Activated naive CD4-positive, alpha-beta T cell (primary cell): ENCODE measurements at places on chromosomes 3 and 15.

- DNase-seq = no peak
Observed at GRCh38 chr15:70133296-70133695, 35.6 kb upstream of the TLE3 start.

- no peak for DNase-seq
Observed at GRCh38 chr3:89947337-89947954, 840.0 kb downstream of the EPHA3 start.

- no peak for DNase-seq
Observed at GRCh38 chr15:77060546-77060945, 10.4 kb downstream of the TSPAN3 start.

GRCh38 chr3:79146024-79146423 is 621.8 kb downstream of the ROBO1 start:
- DNase-seq = no peak

- no peak for DNase-seq
Observed at GRCh38 chr3:12405432-12406272, 78.6 kb upstream of the TSEN2 start.

DNA sequence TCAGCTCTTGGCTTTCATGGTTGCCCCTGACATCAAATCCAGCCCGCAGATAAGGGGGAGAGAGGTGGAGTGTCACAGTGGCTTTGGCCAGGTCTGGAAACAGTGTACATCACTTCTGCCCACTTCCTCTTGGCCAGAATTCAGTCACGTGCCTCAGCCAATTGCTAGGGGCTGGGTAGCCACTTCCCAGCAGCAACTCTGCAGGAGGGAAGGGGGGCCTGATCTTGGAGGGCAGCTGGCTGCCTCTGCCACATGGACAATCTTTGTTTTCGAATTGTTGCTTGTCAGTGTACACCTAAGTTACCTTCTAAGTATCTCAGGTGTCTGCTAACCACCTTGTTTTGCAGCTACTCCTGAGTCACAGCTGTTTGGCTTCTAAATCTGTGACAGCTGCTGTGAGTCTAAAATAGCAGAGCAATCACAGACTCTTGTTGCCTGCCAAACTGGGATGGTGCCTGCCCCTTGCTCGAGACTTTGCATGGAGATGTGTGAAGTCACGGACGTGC is 41.0 kb upstream of the LIMD1 start:
- DNase-seq = no peak

GRCh38 chr3:126682009-126682408 is 22.0 kb upstream of the CHCHD6 start:
- no peak for DNase-seq

DNA sequence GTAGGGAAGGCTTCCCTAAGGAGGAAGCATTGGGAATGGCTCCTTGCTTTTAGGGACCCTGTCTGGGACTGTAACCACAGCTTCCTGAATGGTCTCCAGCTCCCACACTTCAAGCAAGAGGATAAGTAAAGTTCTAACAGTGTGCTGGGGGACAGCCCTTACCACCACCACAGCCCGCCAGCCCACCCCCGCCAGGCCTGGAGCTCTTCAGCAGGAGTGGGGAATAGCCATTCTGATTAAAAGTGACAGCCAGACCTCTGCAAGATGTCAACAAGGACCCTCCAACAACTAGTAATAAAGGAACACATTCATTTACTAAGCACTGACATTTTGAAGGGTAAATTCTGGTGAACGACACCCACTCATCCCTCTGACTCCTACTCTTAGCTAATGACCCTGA is 49.4 kb downstream of the CPN2 start:
- DNase-seq = no peak

DNA sequence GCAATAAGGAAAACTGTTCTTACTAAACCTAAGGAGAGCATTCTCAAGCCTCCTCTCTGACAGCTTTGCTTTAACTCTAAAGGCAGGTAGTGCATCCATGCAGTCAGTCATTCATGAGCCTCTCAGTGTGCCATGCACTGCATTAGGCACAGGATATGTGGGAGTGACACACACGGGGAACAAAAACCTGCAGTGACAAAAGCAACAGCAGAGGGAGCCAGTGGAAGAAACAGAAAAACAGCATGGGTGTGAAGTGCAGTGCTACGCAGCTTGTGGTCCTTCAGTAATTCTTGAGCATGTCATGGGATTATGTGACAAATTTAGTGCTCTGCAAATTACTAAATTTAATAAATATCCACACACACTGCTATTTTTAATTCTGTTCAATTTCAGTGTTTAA is 230.7 kb downstream of the BBX start:
- no peak for DNase-seq

GRCh38 chr3:122533931-122534334 is 19.2 kb upstream of the KPNA1 start:
- no peak for DNase-seq

GRCh38 chr15:94353488-94353820 is 122.1 kb downstream of the MCTP2 start:
- DNase-seq = no peak

DNA sequence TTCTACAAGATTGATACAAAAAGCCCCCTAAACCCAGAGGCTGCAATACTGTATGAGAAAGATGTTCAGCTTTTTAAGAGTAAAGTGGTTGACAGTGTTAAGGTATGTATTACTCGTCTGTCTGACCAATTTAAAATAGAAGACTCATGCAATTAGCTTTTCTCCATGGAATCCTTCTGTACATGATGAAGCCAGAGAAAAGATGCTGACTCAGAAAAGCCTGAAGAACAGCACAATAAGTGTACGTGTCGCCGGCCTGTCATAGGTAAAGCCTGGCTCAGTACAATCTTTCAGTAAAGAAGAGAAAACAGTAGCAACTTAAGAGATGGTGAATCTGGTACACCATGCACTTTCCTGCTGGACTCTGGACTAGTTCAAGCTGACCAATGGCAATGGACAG is 16.4 kb downstream of the NEK4 start:
- DNase-seq = no peak
